ENCODE measurements at places on chromosomes 11 and 22.

GRCh38 chr22:17106785-17107546 lies 14.2 kb downstream of the TMEM121B start:
- DNase-seq = no peak

- no peak for DNase-seq
These were observed 172.6 kb upstream of the SEZ6L start for GRCh38 chr22:25996669-25997068.

DNA sequence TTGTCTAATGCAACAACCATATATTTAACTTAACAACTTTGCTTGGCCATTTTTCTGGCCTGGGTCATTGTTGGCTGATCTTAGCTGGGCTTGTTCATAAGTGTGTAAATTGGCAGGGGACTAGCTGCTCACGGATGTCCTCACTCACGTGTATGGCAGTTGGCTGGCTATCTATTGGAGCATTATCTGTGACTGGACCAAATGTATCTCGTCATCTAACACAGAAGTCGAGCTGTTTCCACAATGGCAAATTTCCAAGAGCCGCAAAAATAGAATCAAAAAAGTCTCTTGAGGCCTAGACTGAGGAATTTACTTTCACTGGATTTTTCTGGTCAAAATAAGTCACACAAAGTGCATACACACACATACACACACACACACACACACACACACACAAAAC lies 893.3 kb downstream of the FAM181B start:
- DNase-seq = no peak

- DNase-seq = no peak
These were observed 48.6 kb downstream of the ELFN2 start for GRCh38 chr22:37378642-37379058.

- no peak for DNase-seq
These were observed 70.9 kb downstream of the DBX1 start for GRCh38 chr11:20089367-20089766.

GRCh38 chr11:105103336-105103735 lies 36.2 kb downstream of the CARD18 start:
- no peak for DNase-seq

DNA sequence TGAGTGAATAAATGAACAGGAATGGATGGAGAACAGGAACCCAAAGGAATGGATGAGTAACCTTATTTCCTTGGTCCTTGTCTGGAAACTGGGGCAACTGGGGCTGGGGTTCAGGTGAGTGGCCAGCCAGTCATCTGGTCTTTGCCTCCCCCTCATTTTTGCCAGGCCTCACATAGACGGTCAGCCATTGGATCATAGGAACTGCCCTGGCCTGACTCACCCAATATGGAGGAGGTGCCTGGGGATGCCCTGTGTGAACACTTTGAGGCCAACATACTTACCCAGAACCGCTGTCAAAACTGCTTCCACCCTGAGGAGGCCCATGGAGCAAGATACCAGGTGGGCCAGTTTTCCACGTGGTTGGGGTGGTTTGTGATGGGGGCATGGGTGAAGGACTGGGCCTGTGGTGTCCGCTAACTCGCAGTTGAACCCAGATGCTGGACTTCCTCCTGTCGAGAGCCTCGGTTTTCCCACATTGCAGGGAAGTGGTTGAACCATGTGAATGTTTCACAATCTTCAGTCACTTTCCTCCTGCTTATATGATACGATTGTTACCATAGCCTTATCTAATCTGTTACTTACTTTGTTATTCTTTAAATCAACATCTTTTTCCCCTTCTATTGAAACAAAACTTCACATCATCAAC lies 4.4 kb downstream of the TRIOBP start:
- DNase-seq = no peak

GRCh38 chr22:41028841-41029240 lies 63.6 kb upstream of the EP300 start:
- DNase-seq = no peak

DNA sequence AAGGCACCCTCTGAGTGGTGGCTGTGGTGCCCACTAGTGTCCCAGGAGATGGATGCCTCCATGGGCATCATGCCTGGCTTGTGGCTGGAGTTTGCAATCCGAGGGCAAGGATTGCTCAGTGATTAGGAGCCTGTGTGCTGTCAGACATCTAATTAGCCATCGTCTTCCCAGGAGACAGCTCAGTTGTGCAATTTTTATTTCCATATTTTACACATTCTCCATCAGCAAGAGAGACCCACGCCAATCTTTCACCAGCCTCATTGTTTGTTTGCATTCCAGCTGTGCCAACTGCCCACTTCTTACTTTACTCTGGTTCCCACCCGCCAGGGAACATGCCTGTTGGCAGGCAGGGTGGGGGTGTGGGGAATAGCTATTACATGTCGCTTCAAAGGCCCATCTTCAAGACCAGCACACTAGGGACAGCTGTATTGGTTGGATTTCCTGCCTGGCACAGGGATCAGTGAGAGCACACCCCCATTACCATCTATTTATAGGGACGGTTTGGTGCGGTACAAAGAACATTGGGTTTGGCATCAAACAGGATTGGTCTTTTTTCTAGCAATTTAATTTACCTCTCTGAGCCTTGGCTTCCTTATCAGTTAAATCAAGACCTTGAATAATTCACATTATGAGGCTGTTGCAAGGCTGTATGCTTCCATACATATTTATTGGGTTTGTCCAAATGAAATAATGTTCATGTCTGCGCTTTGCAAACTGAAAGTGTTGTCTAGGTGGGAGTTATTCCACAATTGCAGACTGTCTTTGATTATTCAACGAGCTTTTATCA lies 80.7 kb upstream of the NAV2 start:
- DNase-seq = no peak

DNA sequence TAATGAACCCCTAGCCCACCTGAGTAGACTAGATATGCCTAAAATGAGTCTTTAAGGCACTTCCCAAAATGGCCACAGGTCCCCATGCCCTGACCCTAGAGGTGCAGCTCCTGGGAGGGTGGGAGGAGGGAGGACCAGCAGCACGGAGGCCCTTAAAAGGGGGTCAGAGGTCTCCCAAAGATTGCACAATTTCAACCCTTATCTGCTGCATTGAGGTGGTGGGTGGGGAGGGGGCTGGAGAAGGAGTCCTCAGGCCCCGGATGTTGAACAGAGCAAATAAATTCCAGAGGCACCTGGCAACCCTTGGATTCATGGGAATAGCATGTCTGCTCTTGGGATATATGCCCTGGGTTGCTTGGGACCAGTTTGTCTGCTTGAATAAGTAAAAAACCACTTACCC lies 57.6 kb downstream of the NAV2 start:
- no peak for DNase-seq

GRCh38 chr22:49415151-49415951 lies 412.3 kb downstream of the BRD1 start:
- no peak for DNase-seq

- no peak for DNase-seq
These were observed 27.3 kb downstream of the PTPRJ start for GRCh38 chr11:48007677-48008076.

GRCh38 chr22:30516731-30517130 lies 11.2 kb upstream of the SEC14L4 start:
- no peak for DNase-seq

- DNase-seq = no peak
These were observed 408.4 kb downstream of the BUD13 start for GRCh38 chr11:116364348-116364747.

GRCh38 chr22:35977136-35977535 lies 51.5 kb downstream of the RBFOX2 start:
- no peak for DNase-seq

DNA sequence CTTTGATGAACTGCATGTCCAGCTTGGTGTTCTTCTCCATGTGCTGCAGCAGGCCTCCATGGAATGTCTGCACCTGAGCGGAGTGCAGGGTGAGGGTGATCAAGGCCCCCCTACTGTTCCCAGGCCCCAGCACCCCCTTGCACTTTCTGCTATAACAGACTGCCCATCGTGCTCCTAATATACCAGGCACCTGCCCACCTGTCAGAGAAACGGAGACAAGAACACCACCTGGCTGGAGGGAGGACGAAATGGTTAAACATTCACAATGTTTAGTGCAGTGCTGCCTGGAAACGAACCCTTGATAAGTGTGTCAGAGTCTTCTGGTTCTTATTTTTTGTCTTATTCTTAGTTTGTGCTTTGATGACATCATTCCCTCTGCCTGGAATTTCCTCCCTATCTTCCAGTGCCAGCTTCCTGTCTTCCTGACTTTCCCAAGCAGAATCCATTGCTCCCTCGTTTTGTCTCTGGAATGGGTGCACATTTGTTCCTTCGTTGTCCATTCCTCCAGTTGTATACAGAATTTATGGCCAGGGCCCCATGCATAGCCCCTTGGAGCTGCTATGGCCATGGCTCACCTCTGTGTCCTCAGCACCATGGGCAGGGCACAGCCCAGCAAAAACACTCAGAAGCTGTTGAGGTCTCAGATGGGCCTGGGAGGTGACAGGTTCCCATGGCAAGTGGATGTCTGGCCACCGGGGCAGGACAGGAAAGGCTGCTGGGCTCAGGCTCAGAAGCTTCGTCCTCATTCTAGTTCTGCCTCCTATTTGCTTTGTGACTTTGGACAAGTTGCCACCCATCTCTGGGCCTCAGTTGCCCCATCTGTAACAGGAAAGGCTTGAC lies 11.9 kb downstream of the BAIAP2L2 start:
- no peak for DNase-seq

GRCh38 chr11:43214471-43214870 lies 97.3 kb upstream of the API5 start:
- no peak for DNase-seq

GRCh38 chr11:2803186-2804091 lies 82.1 kb downstream of the CDKN1C start:
- DNase-seq = no peak

GRCh38 chr11:61960532-61960931 lies 6.9 kb downstream of the FTH1 start:
- DNase-seq = no peak

- no peak for DNase-seq
These were observed 32.6 kb downstream of the RCOR2 start for GRCh38 chr11:63884196-63884932.
